ENCODE measurements at places on chromosomes 5 and 9.
A peak's percentile ranks its signal among the peaks of the same experiment; 100 is the strongest.

DNA sequence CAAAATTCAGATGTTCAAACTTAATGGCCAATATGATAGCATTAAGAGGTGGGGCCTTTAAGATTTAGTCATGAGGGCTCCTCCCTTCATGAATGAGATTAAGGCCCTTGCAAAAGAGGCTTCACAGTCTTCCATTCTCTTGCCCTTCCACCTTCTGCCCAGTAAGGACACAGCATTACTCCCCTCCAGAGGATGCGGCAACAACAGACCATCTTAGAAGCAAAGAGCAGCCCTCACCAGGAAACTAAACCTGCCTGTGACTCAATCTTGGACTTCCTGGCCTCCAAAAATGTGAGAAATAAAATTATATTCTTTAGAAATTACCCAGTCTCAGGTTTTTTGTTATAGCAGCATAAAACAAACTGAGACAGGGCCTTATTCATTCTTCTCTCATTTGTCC, 8.2 kb downstream of the AP3B1 start:
- DNase-seq, result no peak

DNA sequence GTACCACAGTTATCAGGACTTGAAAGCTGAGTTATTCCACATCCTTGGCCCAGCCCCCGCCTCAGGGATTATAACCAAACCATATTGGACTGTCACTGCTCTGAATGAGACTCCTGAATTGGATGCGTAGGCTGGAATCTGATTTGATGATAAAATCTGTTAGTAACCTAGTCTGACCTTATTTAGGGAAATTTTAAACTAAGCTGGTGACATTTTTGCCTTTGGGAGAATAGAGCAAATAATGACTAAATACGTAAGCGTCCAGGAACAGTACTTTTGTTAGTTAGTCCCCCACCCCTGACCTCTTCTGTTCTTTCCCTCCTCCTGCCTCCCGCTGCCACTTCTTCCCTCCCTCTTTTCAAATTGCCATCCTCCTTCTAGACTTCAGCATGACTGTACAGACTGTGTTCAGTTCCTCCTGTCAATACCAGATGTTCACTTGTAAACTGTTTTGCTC, 92.6 kb downstream of the TLE4 start:
- no peak for DNase-seq

GRCh38 chr9:74861071-74861470, 26.6 kb downstream of the TRPM6 start:
- no peak for DNase-seq

GRCh38 chr9:18689921-18690320, 216.0 kb downstream of the ADAMTSL1 start:
- no peak for DNase-seq

DNA sequence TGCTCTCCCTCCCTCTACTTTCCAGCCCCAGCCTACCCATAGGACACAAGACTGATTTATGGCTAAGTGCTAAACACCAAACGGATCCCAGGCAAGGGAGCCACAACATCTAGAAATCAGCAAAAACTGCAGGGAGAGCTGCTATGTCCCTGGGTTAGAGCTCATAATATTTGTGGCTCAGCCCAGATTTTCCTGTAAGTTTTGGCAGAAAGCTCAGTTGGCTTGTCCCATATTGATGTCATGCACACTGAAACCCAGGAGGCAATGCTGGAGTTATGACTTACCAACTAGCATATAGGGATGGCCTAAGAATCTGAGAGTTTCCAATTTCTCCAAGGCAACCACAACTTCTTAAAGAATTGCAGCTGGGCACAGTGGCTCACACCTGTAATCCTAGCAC, 44.7 kb upstream of the MYOT start:
- no peak for DNase-seq

GRCh38 chr5:169423580-169424278, 122.8 kb upstream of the SLIT3 start:
- DNase-seq, result no peak

GRCh38 chr9:37543468-37543867, 32.7 kb downstream of the FBXO10 start:
- DNase-seq, result no peak

DNA sequence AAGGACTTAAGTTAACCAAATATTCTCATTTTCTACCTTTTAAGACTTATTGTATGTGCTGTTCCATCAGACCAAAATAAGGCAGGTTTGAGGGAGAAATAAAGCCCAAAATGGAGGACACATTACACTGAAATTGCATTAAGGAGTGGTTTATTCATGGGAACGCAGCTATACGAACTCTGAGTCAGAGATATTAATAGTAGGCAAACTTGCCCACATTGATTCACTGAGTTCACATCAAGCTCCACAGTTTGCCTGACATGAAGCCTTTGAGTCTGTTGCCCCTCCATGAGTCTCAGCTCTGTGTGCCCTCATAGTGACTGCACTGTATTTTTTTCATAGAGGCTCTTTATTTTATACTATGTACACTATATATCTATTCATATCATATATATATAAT, 135.0 kb upstream of the SNX2 start:
- DNase-seq, result no peak

GRCh38 chr5:143733665-143734455, 78.1 kb upstream of the HMHB1 start:
- DNase-seq, result no peak

DNA sequence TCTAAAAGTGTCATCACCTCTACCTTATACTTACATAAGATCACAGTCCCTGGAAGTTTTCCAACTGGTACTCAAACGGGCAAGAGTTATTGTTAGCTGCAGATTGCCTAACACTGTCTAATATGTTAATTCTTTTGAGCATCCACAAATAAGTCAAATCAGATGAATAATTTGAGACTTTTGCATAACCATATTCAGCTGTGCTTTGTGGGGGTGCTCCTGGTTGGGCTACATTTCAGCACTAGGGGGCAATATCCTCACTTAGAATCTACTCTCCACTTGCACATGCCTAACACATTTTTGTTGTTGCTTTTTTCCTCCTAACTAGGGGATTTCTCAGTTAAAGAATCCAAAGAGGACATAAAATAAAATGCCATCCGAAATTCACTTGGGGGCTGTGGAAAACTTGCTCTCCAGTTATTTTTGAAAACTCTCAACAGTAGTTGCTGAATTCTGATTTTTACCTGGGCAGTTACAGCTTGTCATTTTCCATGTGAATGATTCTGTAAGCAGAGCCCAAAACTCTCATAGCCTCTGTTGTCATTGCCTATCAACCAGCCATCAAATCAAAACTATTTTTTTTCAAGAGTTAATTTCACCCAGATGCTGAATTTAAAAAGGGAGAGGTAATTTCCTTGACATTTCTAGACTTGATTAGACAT, 71.5 kb downstream of the TRIM36 start:
- DNase-seq, result peak; percentile 10

GRCh38 chr5:150123542-150123941, 32.1 kb downstream of the PDGFRB start:
- no peak for DNase-seq

DNA sequence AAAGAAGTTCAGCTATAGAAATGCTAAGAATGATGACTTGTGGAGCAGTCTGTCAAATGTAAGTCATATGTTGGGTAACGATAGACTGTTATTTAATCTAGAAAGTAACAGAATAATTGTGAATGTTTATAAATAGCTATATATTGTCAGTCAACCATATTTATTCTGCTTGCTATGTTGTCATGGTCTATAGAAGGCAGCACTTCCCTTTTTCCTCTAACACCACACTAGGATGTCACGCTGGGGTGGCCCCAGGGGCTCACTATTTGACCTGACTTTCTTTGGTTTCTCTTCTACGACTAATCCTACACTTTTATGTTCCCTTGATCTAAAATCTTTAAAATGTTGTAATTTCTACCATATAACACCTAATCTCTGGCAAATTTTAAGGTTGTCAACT, 20.5 kb downstream of the ERAP2 start:
- DNase-seq, result no peak

- no peak for DNase-seq
Measured at GRCh38 chr9:74721696-74722660, 165.7 kb downstream of the TRPM6 start.

DNA sequence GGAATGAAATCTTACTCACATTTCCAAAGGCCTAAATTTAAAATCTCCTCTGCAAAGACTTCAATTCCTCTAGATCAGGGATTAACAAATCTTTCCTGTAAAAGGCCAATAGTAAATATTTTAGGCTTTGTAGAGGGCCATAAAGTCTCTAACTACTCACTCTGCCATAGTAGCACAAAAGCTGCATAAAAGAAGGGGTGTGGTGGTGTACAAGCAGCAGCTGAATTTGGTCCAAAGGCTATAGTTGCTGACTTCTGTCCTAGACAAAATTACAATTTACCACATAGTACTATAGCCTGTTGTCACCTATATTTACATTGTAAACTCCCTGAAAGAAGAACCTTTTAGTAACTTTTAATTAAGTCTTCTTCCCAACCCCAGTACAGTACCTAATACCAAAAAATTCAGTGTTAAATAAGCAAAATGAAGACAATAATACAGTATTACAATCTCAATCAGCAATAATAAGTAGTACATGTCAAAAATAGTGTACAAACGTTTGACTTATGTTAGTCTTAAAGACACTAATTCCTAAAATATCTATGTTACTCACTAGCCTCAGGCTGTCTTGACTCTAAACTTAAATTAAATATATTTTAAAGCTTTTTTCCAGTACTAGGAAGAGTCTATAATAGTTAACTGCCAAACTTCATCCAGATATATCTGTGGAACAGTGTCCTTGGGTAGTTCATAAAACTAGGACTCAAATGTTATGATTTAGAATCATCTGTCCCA, 6.9 kb downstream of the CETN3 start:
- no peak for DNase-seq

- no peak for DNase-seq
Measured at GRCh38 chr9:124137009-124137943, 120.5 kb upstream of the NEK6 start.

- no peak for DNase-seq
Measured at GRCh38 chr5:9956725-9957124, 293.0 kb downstream of the ATPSCKMT start.

GRCh38 chr5:11012295-11012694, 251.3 kb upstream of the DAP start:
- no peak for DNase-seq

- peak; percentile 33 for DNase-seq
Measured at GRCh38 chr5:170896779-170897178, 35.0 kb downstream of the RANBP17 start.

- no peak for DNase-seq
Measured at GRCh38 chr5:36447776-36448175, 146.1 kb upstream of the RANBP3L start.

- DNase-seq, result no peak
Measured at GRCh38 chr9:121950441-121950840, 142.7 kb downstream of the TTLL11 start.

DNA sequence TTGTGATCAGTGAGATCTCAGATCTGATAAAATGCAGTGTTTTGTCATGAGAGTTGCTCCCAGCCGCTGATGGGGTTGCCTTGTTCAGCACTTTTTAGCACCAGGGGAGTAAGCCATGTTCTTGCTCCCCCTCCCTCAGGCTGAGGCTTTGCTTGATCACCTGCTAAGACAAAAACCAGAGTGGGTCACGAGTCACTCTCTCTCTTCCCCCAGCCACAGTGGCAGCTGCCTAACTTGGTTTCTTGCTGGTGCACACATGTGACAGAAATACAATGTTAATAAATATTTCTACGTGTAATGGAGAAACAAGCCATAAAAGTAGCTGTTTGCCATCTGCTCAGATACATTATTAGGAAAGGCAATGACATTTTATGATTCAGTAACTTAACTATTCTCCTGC, 212.4 kb upstream of the DMRT1 start:
- no peak for DNase-seq

DNA sequence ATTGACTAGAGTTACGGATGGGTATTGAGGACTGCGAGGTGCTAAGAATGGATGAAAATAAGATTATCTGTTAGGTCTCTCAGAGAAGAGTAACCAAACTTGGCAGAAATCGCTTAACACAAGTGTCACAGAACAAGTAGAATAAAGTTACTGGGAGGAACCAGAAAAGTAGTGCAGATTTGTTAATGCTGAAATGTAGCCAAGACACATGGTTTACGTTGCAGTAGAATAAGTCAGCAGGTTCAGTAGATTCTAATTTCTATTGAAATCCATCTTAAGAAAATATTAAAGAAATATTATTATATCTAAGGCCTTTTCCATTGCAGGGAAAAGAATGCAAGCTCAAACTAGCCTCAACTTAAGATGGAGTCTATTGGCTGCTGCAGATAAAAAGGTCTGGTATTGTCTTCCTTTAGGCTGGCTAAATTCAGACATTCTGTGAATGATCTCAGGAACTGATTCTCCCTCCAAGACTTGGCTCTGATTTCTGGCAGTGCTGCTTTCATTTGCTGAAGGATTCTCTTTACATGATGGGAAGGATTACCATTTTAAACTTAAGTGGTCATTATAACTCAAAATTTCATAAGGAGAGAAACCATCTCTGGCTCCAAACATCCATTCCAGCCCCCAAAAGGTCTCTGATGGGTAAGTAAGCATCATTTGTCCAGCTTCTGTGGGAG, 314.9 kb downstream of the MARCHF11 start:
- no peak for DNase-seq

- DNase-seq, result peak; percentile 76
Measured at GRCh38 chr5:671459-672328, 21.5 kb downstream of the TPPP start.

GRCh38 chr5:63097286-63097685, 518.7 kb downstream of the LRRC70 start:
- no peak for DNase-seq

DNA sequence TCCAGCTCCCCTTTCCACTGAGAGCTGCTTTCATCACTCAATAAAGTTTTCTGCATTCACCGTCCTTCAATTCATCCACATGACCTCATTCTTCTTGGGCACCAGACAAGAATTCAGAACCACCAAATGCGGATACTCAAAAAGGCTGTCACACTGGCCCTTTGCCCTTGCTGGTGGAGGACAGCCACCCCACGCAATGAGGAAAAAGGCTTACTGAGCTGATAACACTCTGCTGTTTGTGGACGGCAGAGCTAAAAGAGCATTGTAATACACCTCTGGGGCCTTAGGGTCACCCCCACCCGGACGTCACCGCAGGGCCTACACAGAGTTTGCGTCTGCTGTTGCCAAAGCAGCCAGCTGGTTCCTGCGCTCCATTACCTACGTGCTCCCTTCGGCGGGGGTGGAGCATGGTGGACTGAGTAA, 51.2 kb upstream of the ZNF608 start:
- DNase-seq, result no peak

DNA sequence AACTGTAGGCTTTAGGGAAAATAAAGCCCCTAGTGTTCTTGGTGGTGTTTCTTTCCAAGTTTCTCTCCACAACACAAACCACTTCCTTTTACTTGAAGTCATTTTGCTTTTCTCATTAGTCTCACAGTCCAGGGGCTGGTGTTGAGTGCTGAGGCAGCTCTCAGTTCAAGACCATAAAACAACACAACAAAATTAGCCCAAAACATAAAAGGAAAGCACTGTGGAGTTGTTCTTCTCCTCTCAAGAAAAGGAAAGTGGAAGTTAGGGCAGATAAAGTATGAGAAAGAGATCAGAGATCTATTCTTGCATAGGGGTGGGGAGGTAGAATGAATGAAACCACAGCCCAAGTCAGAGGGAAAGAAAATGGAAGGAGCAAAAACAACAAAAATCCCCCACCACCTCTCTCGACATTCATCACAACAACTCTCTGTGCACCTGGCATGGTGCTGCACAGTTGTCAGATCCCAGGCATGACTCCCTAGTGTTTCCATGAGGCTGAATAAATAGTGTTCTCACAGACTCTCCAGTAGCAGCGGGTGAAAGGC, 569.9 kb downstream of the RAB3C start:
- DNase-seq, result no peak

Data from hippocampal formation (tissue), 2 donors.